ENCODE measurements at places on chromosomes 5 and 9.

GRCh38 chr9:19378647-19379046 is 1.4 kb downstream of the RPS6 start:
- DNase-seq, result no peak

- DNase-seq, result no peak
Observed at GRCh38 chr5:154646745-154647113, 108.4 kb upstream of the LARP1 start.

GRCh38 chr5:172802112-172802511 is 31.1 kb upstream of the DUSP1 start:
- DNase-seq, result no peak

- no peak for DNase-seq
Observed at GRCh38 chr9:110101531-110102161, 106.3 kb downstream of the C9orf152 start.

DNA sequence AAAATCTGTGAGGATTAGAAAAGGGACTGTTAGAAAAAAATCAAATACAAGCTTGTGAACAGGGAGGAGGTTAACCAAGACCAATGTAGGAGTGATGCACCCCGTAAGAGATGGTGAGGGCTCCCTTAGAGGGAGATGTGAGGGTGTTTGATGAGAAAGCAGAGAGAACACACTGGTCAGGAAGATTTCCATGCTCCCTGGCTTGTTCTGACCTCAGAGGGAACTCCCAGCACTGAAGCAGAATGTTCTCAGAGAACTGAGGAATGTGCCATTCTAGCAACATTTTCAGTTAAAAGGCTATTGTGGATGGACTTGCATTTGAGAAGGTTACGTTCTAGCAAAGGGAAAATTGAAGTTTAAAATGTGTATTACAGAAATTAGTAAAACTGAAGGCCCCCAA is 110.6 kb downstream of the HTR4 start:
- DNase-seq, result no peak

Data from activated CD4-positive, CD25-positive, alpha-beta regulatory T cell treated with anti-CD3 and anti-CD28 coated beads, Interleukin-2, amount 50 U/mL, for 72 hours (primary cell).